ENCODE measurements at places on chromosomes 13 and 19.

GRCh38 chr13:111862836-111863815, 203.8 kb upstream of the SOX1 start:
- DNase-seq: no peak

DNA sequence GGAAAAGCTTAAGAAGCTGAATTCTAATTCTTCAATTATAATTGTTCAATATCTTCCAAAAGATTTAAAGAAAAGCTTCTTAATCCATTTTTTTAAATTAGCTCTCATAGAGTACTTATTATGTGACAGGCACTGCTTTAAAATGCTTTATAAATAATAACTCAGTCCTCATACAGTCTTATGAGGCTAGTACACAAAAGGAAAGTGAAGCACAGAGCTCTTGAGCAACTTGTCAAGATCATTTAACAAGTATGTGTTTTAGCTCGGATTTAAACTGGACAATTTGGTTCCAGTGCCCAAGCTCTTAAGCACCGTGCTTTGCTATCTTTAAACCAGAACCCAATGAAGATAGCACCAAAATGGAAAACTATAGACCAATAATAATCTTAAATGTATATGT, 106.1 kb downstream of the DHRS12 start:
- no peak for DNase-seq

GRCh38 chr13:50757008-50757407, 86.5 kb downstream of the DLEU7 start:
- no peak for DNase-seq

GRCh38 chr13:99000137-99000536, 22.3 kb upstream of the DOCK9 start:
- no peak for DNase-seq

DNA sequence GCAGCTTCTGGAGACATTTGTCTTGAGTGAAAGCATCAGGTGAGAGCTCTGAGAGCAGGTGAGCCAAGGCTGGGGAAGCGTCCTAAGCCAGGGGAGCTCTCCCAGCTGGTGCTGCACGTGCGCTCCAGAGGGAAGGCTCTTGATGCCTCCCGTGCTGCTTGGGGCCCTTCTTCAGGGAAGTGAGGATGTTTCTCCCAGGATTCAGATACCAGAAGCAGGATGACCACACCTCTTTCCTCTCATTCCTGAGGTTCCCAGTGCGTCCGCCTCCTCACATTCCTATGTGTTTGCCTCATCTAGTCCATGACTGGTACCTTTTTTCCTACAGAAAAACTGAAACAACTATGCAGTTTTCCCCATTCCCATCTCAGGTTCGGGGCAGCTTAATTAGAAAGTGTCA, 231.0 kb upstream of the IRS2 start:
- DNase-seq: no peak

GRCh38 chr19:5147074-5147977, 178.4 kb downstream of the KDM4B start:
- no peak for DNase-seq

DNA sequence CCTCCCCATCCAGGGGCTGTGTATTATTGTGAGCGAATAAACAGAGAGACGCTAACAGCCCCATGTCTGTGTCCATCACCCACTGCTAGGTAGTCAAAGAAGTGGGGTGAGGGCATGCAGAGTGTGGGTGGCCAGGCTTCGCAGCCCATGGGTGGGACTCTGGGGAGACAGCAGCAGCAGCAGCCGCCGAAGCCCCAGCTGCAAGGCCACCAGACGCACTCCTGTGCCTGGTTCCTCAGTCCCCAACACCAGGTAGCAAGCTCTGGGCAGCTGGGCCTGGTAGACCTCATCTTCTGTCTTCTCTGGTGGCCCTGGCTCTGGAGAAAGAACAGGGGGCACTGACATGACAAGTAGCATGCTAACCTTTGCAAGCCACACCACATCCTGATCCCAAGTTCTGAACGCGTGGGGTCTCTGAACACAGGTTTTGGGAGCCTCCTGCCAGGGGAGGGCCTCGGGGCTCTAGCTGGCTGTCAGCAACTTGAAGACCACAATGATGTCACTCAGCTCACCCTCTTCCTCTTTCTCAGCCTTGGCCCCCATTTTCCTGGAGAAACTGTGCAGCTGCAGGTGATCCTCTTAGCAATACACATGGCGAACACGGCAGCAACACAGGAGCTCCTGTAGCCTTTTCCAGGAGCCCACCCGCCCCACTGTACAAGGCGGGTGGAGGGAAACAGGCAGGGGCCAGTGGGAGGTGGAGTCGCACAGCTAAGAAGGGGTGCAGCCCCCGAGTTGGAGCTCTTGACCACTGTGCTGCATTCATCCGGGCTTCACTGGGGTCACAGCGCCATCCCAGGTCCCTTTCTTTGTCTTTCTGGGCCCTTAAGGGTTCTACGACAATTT, 5.8 kb downstream of the FUZ start:
- DNase-seq: peak; percentile 85

DNA sequence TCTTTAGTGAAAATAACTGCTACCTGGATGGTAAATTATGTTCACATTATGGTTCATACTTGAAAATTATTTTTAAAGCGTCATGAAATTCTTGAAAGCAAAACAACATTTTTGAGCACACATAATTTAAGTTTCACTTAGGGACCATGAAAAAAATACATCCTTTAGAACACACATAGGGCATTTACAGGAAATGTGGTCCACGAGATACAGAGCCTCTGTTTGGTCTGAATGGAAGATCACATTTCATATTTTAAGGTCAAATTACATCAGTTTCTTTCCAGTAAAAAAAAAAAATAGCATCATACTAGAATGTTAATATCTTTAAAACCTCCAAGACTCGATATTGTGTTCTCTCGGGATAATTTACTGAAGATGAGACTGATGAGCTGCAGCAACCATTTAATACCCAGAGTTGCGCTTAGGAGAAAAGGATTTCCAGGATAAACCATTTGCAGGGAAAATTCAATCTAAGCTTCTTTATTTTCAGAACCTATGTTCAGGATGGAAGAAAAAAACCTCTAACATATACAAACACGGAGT, 720.7 kb downstream of the DIAPH3 start:
- peak; percentile 37 for DNase-seq

- peak; percentile 25 for DNase-seq
These were observed 31.3 kb upstream of the ZMYM2 start for GRCh38 chr13:19927117-19927748.

DNA sequence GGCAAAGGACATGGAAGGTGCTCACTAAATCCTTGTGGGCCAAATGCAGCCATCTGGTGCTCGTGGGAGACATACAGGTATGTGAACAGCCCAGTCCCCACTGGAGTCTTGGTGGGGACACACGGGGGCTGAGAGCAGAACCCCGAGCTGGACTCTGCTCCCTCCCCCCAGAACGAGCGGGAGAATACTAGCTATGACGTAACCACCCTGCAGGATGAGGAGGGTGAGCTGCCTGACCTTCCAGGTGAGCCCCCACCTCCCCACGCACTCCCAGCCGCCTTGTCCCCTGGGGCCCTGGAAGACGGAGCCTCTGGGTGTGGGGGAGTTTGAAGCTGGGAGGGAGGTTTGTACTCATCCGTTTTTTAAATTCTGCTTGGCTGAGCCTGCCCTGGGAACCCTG, 13.5 kb upstream of the EBI3 start:
- DNase-seq: no peak

DNA sequence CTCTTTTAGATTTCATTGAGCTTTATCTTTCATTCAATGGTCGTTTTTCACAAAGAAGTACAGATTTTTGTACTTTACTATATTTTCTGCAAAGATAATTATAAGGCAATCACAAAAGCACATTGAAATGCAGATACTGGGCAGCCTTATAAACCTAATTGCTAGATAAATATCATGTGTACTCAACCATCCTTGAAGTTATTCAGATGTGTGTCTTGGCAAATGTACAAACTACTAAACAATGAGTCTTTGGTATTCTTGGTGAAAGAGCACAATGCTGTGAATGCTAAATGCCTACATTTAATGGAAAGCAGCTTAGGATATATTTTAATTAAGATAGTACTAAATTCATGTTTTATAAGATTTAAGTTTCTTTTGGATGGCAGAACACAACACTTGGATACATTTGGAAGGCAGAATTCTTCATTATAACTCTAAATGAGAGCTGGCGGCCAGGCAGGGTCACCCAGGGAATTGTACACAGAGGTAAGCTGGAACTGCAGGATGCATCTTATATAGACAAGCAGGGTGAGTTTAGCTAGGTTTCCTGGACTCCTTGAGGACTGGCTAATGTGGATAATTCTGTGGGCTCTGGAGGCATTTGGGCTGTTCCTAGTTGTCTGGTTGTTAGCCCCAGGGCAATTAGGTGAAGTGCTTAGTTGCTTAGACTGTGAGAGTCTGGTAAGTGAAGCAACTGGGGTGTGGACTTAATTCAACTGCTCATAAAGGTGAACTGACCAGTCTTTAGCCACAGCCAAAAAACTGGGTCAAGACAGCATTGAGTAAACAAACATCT, 286.6 kb downstream of the PCDH20 start:
- no peak for DNase-seq

DNA sequence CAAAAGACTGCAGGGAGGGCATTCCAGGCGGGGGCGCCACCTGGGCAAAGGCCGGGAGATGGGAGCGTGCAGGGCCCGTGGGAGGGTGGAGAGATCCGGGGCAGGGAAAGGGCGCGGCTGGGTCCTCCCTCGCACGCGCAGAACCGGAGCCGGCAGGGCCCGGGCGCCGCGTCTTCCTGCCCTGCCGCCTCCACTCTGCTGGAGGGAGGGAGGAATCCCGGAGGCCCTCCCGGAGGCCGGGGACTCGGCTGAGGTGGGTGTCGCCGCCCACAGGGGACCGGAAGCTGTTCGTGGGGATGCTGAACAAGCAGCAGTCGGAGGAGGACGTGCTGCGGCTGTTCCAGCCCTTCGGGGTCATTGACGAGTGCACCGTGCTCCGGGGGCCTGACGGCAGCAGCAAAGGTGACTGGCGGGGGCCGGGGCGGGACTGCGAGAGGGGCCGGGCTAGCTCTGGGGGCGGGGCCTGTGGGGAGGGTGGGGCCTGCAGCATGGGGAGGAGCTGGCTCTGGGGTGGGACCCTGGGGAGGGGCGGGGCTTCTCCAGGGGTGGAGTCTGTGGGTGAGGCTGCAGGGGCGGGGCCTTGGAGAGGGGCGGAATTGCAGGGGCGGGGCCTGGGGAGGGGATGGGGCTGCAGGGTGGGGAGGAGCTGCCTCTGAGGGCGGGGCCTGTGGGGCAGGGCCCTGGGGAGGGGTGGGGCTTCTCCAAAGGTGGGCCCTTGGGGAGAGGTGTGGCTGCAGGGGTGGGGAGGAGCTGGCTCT, 51.3 kb downstream of the CELF5 start:
- peak; percentile 93 for DNase-seq

- DNase-seq: no peak
These were observed 422.9 kb downstream of the PCDH9 start for GRCh38 chr13:66807251-66807650.

DNA sequence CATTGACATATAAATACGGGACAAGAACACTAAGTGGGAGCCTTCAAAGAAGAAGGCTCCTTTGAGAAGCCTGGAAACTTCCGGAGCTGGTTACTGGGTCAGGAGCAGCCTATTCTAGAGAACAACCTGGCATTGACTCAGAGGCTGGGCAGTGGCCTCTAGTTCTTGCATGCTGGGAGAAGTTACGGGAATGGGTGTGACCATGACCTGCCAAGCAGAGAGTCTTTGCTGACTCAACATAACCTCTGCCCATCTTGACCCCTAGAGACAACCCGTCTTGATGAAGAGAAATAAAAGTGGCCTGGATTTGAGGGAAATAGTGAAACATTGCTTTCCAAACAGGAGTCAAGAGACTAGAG, 21.0 kb downstream of the STARD13 start:
- DNase-seq: no peak

- DNase-seq: peak; percentile 29
These were observed 5.3 kb upstream of the PSG7 start for GRCh38 chr19:42942187-42942789.

DNA sequence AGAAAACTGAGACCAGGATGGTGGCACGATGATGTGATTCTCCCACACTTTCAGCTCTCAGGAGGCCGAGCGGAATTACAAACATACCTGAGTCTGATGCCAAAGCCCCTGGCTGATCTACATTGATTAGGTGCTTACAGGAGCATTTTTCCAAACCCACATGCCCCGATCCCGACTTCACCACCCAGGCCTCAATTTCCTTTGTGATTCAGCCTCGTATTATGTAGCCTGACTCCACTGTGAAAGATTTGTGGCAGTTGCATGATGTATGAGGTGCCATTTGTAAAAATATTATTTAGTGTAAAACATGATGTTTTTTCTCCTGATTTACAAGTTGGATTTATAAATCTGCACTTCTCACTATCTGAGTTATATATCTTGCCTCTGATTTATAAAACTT, 118.0 kb downstream of the TSHZ3 start:
- no peak for DNase-seq

- no peak for DNase-seq
These were observed 985.6 kb downstream of the SLITRK5 start for GRCh38 chr13:88656751-88657150.

- peak; percentile 89 for DNase-seq
These were observed 37.6 kb upstream of the C1QTNF9 start for GRCh38 chr13:24271601-24272451.

GRCh38 chr13:34421858-34422475, 520.1 kb upstream of the NBEA start:
- no peak for DNase-seq

DNA sequence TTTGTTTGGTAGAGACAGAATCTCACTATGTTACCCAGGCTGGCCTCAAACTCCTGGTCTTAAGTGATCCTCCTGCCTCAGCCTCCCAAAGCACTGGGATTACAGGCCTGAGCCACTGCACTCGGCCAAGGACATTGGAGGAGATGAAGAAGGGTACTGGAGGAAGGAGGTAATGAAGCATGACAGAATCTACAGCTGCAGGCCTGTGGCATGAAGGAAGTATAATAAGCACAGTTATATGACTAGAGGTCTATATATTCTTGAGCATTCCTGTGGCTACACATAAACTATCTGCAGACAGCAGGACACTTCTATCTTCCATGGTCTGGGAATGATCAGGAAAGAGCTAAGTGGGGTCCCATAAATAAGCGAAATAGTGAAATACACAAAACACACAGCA, 18.2 kb downstream of the ZNF565 start:
- DNase-seq: no peak

DNA sequence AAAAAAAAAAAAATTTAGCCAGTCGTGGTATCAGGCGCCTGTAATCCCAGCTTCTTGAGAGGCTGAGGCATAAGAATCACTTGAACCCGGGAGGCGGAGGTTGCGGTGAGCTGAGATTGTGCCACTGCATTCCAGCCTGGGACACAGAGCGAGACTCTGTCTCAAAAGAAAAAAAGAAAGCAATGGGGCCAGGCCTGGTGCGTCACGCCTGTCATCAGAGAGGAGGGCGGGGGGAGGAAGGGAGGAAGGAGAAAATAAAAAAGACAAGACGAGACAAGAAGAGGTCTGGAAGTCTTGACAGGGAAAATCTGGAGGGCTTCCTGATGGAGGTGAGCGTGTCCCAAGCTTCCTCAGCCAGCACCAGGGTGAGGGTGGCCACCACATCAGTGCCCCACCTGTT, 54.9 kb upstream of the PTPRS start:
- no peak for DNase-seq

GRCh38 chr13:23159760-23160637, 20.8 kb upstream of the SGCG start:
- DNase-seq: no peak

- no peak for DNase-seq
These were observed 38.1 kb downstream of the DOCK9 start for GRCh38 chr13:98939660-98940191.

- DNase-seq: no peak
These were observed 67.9 kb upstream of the ITM2B start for GRCh38 chr13:48165063-48165462.

Measured in hematopoietic multipotent progenitor cell treated with erythropoietin and hydrocortisone succinate and interleukin-3 and kit ligand, for 4 days (in vitro differentiated cells).